ENCODE measurements at places on chromosomes 5 and 9.

DNA sequence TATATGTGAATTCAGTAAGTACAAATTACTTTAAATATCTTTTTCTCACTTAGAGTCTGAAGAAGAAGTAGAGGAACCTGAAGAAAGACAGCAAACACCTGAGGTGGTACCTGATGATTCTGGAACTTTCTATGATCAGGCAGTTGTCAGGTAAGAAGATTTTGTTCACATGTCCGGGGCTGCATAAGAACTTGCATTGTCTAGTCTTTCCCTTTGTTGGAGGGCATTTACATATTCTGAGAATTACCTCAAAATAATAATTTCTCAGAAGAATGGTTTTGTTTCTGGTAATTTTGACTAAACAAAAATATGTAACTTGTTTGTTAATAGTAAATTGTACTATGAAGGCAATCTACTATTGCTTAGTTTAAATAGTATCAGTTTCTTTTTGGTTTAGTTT, 23.7 kb downstream of the G3BP1 start:
- no peak for DNase-seq

- no peak for DNase-seq
Observed at GRCh38 chr5:90014420-90014819, 395.1 kb downstream of the CETN3 start.

DNA sequence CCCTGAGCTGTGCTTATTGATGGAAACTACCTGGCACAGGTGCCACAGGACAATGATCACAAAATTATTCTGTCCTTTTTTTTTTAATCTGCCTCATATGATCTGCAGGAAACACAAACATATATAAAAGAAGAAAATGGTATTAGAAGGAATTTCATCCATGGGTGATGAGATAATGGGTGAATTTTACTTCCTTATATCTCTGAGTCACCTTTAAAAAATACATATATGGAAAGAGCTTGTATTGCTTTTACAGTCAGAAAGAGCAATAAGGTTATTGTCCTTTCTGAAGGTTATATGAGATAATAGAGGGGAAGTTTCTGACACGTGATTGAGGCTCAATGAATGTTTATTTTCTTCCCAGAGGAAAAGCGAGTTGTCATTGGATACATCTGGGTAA, 31.6 kb downstream of the NEURL1B start:
- no peak for DNase-seq

DNA sequence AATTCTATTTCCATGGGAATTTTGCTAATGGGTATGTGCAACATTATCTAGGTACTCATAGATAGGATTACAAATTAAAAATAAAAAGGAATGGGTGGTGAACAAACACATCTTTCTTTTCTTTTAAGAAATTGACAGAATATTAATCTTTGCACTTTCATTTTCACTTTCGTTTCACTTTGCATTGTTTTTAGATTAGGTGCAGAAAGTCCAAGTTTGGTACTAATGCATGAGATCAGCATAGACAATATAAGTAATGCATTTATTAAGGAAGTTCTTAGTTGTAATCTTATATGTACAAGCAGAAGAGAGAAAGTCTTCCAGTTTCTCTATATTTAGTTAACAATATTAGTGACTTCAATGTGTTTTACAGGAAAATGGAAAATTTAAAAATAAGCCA, 196.5 kb downstream of the COMMD10 start:
- no peak for DNase-seq

DNA sequence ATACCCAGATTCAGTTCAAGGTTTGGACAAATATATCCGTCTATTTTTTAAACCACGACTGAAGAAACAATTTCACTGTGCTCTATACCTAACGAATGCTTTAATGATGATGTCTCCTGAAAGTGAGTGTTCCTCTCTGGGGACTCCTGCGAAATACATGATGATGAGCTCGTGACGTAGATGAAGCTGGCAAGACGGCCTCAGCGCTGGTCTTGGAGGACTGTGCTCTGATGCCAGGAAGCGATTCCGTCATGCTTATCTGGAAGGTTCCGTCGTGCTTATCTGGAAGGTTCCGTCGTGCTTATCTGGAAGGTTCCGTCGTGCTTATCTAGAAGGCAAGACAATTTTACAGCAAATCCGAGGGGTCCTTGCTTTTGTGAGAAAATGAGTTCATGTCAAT, 250.8 kb upstream of the IRX2 start:
- DNase-seq = no peak

- DNase-seq = no peak
Observed at GRCh38 chr9:108397286-108397685, 458.5 kb downstream of the ACTL7B start.
